ENCODE measurements at places on chromosomes 16 and 17.

- no peak for DNase-seq
Observed at GRCh38 chr17:77508047-77508715, 367.4 kb downstream of the SEC14L1 start.

DNA sequence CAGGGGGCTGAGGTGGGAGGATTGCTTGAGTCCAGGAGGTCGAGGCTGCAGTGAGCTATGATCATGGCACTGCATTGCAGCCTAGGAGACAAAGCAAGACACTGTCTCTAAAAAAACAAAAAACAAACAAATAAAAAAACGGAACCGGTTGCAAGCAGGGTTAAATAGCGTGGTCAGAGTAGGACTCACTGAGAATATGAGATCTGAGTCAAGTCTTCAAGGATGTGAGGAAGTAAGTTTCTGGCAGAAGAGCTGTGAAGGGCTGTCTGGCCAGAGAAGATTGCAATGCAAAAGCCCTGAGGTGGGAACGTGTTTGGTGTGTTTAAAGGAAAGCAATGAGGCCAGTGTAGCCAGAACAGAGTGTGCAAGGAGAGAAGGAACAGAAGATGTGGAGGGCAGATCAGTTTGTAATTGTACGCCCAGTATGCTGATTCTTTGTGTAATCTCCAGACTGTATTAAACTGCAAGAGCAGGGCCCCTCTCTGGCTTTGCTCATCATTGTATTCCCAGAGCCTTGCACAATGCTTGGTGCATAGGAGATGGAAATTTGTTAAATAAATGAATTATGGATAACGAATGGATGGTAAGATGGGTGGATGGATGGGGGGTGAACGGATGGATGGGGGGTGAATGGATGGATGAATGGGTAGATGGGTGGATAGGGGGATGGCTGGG is 6.3 kb downstream of the G6PC1 start:
- DNase-seq: no peak

DNA sequence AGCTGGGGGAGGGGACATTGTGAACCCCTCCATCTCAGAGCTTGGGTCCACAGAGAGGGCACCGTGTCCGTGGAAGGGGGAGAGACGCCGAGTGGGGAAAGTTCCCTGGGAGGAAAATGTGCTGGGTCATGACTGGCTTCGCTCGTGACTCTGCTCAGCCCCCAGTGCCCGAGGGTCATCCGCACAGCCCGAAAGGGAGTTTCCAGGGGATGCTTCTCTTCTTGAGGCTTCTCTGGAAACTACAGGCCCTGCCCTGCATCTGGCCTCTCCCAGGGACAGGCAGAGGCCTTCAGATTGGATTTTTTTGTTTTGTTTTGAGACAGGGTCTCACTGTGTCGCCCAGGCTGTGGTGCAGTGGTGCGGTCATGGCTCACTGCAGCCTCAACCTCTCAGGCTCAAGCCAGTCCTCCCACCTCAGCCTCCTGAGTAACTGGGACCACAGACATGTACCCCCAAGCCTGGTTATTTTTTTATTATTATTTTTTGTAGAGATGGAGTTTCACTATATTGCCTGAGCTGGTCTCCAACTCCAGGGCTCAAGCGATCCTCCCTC is 9.8 kb upstream of the GSE1 start:
- no peak for DNase-seq

DNA sequence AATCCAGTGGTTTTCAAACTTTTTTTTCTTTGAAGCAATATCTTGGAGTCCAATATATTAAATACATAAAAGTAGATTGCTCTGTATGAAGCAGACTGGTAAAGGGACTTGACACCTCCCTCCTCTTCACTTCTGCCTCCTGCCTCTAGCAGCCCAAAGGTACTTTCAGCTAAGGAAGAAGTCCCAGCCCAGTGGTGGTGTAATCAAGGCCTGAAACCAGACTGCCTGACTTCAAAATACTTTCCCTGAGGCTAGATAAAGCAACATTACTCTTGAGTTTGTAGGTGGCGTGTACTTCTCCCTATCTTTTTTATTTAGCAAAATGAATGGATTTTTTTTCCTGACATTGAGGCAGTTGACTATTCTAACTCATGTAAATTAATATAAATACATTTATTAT is 122.4 kb upstream of the TMEM97 start:
- DNase-seq: no peak

DNA sequence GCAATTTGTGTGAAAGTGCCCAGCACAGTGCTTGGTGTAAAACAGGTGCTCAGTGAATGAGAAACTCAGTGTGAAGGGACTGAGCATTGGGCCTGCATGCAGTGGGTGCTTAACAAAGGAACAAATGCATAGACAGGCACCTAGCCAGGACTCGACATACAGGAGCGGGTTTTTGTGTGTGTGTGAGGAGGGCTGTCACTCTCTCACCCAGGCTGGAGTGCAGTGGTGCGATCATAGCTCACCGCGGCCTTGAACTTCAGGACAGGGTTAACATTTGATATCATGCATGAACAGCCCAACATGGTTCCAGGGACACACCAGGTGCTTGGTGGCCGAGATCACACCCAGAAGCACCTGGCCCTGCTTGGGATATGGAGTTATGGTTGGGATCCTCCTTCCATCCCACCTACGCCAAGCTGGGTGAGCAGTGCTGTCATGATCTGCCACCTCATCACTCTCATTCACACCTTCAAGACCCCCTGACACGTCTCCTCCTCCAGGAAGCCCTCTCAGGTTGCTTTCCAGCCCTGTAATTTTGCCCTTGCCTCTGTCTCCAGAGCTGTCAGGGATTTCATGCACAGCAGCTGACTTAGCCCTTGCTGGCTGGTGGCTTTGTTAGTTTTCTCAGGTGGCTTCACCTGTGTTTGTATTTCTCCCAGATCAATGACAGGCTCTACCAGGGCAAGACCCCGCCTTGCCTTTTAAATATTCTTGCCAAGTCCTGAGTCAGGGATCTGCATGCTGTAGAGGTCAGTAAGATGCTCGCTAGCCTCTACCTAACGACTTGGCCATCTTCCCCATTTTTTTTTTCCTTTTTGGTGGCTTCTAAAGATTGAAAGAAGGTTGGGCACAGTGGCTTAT is 66.4 kb downstream of the OR1D5 start:
- DNase-seq: no peak

DNA sequence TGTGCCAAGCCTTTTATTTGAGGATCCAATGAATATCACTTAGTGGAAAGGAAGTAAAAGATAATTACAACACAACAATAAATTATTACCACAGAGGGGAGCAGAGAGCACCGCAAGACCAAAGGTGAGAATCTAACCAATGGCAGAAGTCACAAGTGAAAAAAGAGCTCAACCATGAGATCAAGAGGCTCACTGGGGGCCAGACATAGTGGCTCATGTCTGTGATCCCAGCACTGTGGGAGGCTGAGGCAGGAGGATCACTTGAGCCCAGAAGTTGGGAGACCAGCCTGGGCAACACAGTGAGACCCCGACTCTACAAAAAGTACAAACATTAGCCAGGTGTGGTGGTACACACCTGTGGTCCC is 17.7 kb downstream of the ANKRD11 start:
- DNase-seq: no peak

GRCh38 chr17:7041607-7042500 is 2.0 kb downstream of the SLC16A11 start:
- DNase-seq: no peak
